ENCODE measurements at places on chromosomes 4 and X.
A peak's percentile ranks its signal among the peaks of the same experiment; 100 is the strongest.

GRCh38 chr4:168743131-168743530, 246.3 kb downstream of the PALLD start:
- DNase-seq: no peak

DNA sequence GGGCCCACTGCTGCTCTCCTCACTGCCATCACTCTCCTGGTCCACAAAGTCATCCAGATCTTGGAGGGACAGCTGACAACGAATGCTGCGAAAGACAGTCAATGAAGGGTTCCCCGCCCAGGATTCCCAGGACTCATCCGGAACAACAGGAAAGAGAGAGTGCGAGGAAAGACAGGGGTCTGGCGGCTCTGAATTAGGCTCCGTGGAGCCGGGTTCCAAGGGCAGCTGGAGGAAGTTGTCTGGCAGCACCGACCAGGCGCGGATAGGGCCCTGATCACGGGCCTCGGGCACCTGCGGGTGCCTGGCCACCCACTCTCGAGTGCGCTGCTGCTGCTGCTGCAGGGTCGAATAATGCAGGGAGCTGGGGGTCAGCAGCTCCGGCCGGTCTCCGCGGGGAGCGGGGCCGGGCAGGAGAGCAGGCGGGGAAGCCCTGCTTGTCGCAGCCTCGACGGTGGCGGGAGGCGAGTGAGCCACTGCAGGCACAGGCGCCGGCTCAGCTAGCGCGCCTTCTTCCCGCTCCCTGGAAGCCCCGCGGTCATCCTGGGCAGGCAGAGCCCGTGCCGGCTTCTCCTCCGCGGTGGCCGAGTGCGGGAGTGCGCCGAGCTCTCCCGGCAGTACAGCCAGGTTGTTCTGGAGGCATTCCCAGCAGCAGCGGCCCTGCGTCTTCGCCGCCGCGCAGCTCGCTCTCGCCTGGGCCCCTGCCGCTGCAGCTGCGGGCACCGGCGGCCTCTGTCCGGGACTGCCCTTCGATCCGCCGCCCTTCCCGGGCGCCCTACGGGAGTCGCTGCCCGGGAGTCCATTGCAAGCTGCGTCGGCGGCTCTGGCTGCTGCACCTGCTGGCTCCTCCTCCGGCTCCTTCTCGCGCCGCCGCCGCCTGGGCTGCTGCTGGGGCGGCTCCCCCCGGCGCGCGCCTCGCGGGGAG, 1.1 kb downstream of the SOWAHB start:
- peak; percentile 35 for DNase-seq

GRCh38 chrX:8971116-8971515, 62.8 kb downstream of the FAM9B start:
- DNase-seq: peak; percentile 53

GRCh38 chr4:99983289-99983943, 33.3 kb upstream of the H2AZ1 start:
- DNase-seq: no peak

DNA sequence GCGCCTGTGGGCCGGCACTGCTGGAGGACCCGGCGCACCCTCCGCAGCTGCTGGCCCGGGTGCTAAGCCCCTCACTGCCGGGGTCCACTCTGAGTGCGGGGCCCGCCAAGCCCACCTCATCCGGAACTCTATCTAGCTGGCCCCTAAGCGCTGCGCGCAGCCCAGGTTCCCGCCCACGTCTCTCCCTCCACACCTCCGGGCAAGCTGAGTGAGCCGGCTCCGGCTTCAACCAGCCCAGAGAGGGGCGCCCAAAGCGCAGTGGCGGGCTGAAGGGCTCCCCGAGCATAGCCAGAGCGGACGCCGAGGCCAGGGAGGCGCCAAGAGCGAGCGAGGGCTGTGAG, 75.2 kb downstream of the QDPR start:
- no peak for DNase-seq

- DNase-seq: peak; percentile 0
Measured at GRCh38 chrX:54695231-54695630, 102.8 kb downstream of the ITIH6 start.

DNA sequence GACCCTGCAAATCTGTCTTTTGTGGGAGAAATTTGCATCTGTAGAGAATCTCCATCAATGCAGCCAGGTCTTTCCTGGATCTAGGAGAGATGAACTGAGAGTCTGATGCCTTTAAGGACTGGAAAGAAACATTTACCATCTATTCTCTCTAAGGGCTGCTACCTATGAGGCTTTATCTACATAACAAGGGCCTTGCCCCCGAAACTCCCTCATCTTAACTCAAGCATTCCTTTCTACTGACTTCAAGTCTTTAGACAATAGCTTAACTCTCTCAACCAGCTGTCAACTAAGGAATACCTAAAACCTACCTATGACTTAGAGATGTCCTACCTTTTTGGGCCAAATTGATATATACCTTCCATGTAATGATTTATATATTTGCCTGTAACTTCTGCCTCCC, 32.1 kb downstream of the MAGEB17 start:
- DNase-seq: no peak

- DNase-seq: peak; percentile 97
Measured at GRCh38 chr4:76752861-76753501, 145.0 kb downstream of the SOWAHB start.

GRCh38 chr4:24624381-24624780, 40.0 kb upstream of the DHX15 start:
- no peak for DNase-seq

DNA sequence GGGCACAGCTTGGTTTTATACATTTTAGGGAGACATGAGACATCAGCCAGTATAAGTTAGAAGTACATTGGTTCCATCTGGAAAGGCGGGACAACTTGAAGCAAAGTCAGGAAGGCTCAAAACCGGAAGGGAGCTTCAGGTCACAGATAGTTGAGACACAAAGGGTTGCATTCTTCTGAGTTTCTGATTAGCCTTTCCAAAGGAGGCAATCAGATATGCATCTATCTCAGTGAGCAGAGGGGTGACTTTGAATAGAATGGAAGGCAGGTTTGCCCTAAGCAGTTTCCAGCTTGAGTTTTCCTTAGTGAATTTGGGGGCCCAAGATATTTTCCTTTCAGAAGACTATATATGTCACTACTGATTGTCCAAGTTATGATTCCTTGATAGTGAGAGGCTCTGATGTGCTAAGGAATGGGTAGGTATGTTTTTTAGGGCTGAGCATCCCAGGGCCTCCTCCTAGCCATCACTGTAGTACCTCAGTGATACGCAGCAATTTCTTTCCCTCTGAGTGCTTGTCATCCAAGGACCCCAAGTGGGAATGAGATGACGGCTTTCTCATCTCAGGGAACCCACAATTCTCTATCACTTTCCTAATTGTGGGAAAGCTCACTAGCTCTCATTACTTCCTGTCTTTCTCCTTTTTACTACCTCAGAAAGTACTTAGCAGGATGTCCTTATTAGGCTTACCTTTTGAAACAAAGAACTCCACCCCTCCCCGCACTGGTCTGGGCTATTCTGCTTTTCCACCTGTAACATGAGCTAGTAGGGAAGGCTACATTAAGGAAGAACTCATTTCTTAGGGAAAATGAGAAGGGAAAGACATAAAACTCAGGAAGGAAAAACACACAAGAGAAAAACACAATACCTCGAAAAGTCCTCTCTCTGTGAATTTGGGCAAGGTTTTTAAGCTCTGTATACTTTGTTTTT, 632.7 kb downstream of the RAPGEF2 start:
- DNase-seq: no peak

DNA sequence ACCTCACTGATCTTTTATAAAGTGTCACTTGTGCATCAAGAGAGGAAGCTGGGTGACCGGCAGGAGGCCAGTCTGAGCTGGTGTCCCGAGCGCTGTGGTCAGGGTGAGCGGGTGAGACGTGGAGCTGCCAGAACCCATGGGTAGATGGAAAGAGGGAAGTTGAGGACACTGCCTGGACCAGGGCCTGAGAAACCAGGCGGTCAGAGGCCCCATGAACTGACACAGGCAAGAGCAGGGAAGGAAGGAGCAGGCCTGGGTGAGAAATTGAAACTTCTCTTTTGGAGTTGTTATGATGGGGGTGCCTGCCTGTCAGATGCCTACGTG, 192.6 kb downstream of the AFAP1 start:
- no peak for DNase-seq

DNA sequence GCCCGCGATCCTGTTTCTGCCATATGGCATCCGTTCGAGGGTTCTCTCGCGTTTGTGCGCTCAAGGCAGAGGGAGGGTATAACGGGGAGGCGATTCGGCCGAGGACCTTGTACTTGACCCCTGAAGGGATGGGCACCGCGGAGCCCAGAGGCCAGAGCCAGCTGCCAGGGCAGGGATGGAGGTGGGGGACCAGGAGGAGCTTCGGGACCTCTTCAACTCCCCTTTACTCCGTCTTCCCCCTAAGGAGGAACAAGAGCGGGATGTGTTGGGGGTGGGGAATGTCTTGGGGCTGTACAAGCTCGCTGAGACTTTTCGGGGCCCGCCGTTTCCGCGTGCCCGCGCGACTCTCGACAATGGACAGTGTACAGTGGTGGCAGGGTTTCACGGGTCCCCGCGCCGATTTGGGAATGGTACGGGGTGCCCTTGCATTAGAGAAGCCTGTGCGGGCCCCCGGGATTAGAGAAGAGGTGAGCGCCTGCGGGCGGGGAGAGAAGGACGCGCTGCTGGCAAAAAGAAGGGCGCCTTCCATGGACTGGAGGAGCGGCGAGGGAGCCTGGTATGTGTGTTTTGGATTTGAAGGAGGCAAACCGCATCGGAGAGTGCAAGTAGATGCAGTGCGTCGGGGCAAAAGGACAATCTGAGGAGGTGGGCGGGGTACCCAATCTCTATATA, 760 bp downstream of the UGT8 start:
- no peak for DNase-seq

DNA sequence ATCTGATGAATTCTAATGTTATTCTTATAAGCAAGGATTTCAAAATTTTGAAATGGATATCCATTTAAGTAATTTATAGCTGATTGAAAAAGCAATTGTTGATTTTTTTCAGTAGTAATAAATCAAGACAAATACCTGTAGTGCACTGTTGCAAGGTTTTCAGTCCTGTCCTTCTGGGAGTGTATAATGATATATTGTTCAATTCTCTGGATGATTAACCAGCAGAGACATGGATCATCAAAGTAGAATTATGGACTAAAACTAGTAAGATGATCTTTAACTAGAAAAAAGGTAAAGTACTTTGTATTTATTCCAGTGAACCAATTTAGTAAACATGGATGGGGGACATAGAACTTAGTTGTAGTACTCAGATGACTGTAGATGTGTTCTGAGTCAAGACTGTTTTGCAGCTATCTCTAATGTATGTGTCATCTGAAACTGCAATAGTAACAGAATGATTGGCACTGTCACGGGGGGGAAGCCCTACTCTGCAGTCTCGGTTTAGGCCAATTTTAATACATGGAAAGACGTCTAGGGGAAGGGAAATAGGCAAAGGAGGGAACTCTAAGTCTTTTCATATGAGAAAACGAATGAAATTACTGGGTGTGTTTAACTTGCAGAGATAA, 121.9 kb downstream of the GLRA3 start:
- no peak for DNase-seq

DNA sequence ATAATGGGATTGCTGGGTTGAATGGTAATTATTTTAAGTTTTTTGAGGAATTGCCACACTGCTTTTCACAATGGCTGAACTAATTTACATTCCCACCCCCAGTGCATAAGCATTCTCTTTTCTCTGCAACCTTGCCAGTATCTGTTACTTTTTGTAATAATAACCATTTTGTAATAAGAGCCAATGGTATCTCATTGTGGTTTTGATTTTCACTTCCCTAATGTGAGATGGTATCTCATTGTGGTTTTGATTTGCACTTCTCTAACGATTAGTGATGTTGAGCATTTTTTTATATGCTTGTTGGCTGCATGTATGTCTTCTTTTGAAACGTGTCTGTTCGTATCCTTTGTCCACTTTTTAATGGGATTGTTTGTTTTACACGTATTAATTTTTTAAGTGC, 213.1 kb upstream of the HDX start:
- no peak for DNase-seq

- DNase-seq: no peak
Measured at GRCh38 chrX:127459790-127460189, 592.4 kb downstream of the ACTRT1 start.

DNA sequence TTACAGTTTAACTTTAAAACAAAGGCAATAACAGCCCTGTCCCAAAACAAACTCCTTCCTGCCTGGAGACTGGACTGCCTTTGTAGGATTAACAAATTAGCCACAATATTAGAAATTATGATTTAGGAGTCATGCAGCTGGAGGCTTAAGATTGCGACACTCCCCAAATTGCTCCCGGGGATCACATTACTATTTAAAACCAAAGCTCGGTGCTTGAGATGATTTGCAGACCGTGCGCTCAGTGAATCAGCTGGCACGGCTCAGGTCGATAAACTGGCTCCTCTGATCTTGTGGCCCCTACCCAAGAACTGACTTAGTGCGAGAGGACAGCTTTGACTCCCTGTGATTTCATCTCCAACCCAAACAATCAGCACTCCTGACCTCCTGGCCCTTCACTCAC, 829.3 kb downstream of the NLGN4X start:
- no peak for DNase-seq

DNA sequence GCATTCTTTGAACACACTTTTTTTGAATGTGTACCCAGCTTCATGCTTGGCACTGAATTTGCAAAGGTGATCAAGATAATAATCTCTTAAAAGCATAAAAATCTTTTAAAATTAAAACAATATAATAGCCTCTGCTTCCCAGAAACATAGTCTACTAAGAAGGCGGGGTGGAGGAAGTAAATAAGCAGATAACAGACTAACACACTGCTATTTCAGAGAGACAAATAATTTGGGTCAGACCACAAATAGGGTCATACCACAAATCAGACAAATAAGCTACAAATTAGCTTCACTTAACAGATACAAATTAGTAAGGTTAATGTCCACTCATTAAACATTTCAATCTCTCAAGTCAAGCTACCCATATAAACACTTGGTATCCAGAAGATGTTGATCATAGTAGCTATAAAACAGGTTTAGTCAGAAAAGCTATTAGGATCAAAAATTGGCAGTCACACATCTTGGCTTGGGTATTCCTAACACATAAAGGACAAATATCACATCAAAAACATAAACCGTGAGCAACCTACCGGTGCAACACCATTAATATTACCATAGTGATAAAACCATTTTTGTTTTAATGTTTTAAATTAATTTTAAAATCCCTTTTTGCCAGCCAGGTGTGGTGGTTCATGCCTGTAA, 47.3 kb downstream of the PPP3CA start:
- DNase-seq: no peak

DNA sequence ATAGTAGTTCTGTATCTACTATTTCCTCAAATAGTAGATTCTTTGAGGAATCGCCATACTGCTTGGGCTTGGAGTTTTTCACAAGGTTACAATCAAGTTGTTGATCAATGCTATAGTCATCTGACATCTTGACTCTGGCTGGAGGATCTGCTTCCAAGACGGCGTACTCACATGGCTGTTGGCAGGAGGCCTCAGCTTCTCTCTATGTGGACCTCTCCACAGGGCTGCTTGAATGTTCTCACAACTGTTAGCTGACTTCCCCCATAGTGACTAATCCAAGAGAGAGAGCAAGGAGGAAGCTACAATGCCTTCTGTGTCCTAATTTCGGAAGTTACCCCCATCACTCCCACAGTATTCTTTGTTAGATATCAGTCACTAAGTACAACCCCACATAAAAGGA, 10.3 kb downstream of the EGFL6 start:
- no peak for DNase-seq

DNA sequence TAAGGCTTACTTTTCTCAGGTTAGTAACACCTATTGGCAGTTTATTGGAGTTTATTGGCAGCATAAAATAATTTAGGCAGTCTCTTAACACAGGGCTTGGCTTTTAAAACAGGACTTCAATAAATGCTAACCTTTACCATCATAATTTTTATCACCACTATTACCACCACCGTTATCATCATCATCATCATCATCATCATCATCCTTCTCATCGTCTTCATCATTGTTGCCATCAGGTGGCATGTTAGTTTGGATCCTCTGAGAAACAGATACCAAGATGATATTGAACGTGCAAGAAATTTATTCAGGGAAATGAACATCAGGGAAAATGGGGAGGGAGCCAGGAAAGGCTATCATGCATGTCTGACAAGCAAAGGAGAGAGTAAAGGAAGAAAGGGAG, 16.2 kb downstream of the GBA3 start:
- no peak for DNase-seq

Data from EL (cell line).